ENCODE measurements at places on chromosomes 3 and 15.
A peak's percentile ranks its signal among the peaks of the same experiment; 100 is the strongest.

GRCh38 chr3:8451696-8452095 is 49.9 kb upstream of the LMCD1 start:
- H3K4me3 ChIP-seq: no peak overlapping the region
- no peaks in the 10 kb centered on the region for H3K36me3 ChIP-seq
- H3K27me3 ChIP-seq: no peaks in the 10 kb centered on the region
- no peak overlapping the region for H3K27ac ChIP-seq
- DNase-seq: no peak
- peaks cover 18% of the 10 kb centered on the region for H3K4me1 ChIP-seq

GRCh38 chr3:57283334-57283733 is 9.2 kb downstream of the ASB14 start:
- no peak overlapping the region for H3K27ac ChIP-seq
- no peak overlapping the region for H3K4me3 ChIP-seq
- no peak for DNase-seq
- H3K27me3 ChIP-seq: no peaks in the 10 kb centered on the region
- no peaks in the 10 kb centered on the region for H3K36me3 ChIP-seq

DNA sequence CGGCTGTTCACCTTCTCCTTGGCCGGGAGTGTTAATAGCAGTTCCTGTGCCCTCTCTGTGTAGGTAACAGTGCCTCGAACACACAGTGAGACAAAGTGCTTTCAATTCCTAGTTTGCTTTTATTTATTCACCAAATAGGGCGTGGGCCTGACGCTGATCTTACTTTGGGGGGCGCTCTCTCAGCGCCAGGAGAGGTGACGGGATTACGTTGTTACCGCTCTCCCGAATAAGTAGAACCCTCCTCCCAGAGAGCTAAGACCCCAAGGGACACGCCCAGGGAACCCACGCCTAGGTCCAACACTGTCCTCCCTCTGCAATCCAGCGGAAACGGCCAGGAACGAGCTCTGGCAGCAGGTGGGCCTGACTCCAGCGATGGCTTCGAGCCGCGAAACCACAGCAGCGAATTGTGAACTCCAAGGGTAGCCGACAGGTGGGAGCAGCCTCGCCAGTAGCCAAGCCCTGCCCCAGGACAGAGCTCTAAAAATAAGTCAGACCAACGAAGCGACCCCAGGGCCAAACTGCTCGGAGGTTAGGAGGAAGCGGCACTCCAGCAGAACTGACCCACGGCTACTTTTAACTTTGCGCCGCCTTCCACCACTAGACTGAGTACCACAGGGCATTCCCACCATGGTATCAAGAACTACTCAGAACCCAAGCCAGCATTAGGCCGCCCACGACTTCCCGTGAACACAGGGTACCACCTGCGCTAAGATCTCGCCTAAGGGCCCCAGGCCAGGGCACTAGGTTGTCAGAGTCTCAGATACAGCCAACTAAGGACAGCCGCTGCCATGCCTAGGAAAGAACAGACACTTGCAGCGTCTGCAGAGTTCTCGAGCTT is 1.6 kb upstream of the SIN3A start:
- DNase-seq: peak; percentile 59
- H3K36me3 ChIP-seq: peaks cover 73% of the 10 kb centered on the region

DNA sequence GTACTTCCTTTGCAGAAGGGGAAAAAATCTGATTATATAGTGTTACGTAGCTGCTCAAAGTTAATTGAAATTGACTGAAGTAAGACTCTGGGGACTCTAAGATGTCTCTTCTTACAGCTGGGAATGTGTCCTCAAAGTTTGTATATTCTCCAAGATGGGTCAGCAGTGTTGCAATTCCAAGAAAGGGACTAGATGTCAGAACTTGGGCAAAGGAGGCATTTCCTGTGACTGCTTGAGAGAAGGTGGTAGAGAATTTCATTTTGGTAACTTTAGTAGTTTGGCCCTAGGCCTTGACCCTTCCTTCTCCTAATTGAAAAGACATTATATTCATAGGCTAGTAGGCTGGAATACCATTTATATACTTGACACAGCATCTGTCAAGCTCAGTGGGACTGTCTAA is 33.9 kb downstream of the PTPRG start:
- H3K27ac ChIP-seq: no peak overlapping the region
- no peak for DNase-seq
- no peaks in the 10 kb centered on the region for H3K36me3 ChIP-seq
- H3K4me1 ChIP-seq: no peaks in the 10 kb centered on the region
- H3K4me3 ChIP-seq: no peak overlapping the region
- H3K27me3 ChIP-seq: no peaks in the 10 kb centered on the region

DNA sequence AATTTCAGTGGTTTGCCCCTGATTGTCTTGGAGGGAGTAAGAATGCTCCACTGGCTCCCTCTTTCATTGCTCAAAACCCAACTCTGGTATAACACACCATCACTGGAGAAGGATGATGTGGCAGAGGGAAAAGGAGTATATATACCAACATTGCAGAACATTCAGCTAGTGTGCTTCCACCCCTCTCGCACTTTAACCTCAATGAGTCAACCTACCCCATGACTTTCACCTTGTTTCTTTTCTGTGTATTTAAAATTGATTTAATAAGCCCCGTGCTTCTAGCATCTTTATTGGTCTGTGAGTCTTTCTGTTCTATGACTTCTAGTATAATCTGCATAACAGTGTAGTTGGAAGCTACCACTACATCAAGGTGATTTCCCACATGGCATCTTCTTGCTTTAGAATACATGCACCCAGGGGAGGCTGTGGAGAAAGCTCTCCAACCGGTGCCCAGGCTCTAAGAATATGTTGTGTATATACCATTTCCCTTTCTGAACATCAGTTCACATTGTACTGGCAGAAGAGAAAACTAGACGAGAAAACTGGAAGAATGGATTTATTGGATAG is 595.1 kb upstream of the TGFBR2 start:
- no peak for DNase-seq
- no peak overlapping the region for H3K4me3 ChIP-seq
- no peaks in the 10 kb centered on the region for H3K36me3 ChIP-seq
- no peak overlapping the region for H3K27ac ChIP-seq
- no peaks in the 10 kb centered on the region for H3K27me3 ChIP-seq

- DNase-seq: no peak
- no peak overlapping the region for H3K27ac ChIP-seq
- peaks cover 8% of the 10 kb centered on the region for H3K4me1 ChIP-seq
- H3K4me3 ChIP-seq: no peak overlapping the region
Observed at GRCh38 chr15:43941555-43941954, 114.8 kb downstream of the WDR76 start.

DNA sequence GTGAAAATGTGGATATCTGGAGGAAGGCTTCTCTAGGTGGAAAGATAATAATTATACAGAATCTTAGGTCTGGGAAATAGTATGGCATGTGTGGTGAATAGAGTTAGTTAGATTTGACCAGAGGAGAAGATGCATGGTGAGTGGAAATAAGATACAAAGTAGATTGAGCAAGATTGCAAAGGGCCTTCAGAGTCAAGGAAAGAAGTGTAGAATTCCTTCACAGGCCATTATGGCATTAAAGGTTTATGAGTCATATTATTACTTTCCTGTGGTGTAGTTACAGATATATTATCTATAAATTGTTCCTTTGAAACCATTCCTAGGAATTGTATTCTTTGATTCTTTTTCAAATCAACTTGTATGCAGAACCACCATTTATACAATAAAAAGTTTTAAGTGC is 660.3 kb downstream of the SI start:
- no peak overlapping the region for H3K4me3 ChIP-seq
- H3K4me1 ChIP-seq: no peaks in the 10 kb centered on the region
- no peaks in the 10 kb centered on the region for H3K36me3 ChIP-seq

DNA sequence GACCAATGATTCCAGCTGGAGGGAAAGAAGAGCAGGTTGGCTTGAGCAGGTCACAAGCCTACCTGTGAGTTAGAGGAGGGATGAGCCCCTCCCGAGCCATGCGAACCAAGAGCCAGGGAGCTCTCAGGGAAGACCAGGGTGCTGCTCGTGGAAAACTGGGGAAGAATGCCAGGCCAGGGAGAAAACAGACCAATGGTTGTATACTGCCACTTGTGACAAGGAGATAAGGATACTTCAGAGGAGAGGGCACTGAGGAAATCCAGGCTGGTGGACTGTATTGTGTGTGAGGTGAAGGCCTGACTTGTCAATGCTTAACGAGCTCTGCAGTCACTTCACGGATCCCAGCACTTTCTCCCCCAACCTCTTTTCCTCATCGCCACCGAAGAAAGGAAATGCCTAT is 177.7 kb downstream of the SSR3 start:
- H3K4me1 ChIP-seq: no peaks in the 10 kb centered on the region
- H3K27me3 ChIP-seq: peaks cover 63% of the 10 kb centered on the region
- no peak for DNase-seq
- no peak overlapping the region for H3K27ac ChIP-seq
- no peak overlapping the region for H3K4me3 ChIP-seq

GRCh38 chr3:73499787-73500186 is 125.0 kb downstream of the PDZRN3 start:
- no peak for DNase-seq
- H3K4me1 ChIP-seq: no peaks in the 10 kb centered on the region
- peaks cover 36% of the 10 kb centered on the region for H3K27me3 ChIP-seq
- H3K4me3 ChIP-seq: no peak overlapping the region

- H3K27me3 ChIP-seq: no peaks in the 10 kb centered on the region
- peak overlapping the region; percentile 64 for H3K27ac ChIP-seq
- no peak overlapping the region for H3K4me3 ChIP-seq
- no peak for DNase-seq
- H3K36me3 ChIP-seq: peaks cover 32% of the 10 kb centered on the region
- H3K4me1 ChIP-seq: peaks cover 50% of the 10 kb centered on the region
Observed at GRCh38 chr3:185313693-185314246, 49.2 kb upstream of the MAP3K13 start.

GRCh38 chr3:171566803-171567422 is 106.7 kb upstream of the TNIK start:
- DNase-seq: peak; percentile 21
- H3K4me1 ChIP-seq: no peaks in the 10 kb centered on the region
- H3K27ac ChIP-seq: no peak overlapping the region
- H3K27me3 ChIP-seq: no peaks in the 10 kb centered on the region
- H3K4me3 ChIP-seq: no peak overlapping the region

DNA sequence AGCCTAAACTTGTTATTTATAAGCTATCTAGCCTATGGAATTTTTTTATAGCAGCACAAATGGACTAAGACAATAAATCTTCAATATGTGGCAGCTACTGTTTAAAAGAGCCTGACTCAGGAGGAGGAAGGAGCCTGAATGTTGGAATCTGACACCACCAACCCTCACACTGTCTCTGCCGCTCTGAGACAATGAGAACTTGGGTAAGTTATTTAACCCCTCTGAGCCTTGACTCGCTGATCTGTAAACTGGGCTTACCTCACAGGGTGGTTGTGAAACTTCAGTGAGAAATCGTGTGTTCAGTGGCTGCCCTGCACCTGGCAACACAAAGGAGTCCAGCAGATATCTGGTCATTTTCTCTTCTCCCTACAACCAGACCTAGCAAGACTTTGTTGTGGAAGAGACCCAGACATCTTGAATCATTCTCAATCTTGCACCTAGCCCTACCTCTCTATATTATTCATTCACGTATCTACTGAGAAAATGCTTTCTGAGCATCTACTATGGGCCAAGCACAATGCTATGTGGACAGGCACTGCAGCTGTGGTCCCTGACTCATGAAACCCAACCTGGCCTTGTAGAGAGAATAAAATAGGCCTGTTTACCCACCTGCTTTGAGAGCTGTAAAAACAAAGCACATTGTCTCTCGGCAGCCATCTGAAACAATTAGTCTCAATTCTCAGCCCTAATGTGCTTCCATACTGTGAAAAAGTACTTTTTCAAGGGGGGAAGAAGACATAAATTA is 81.9 kb upstream of the SLC25A36 start:
- no peak overlapping the region for H3K27ac ChIP-seq
- no peaks in the 10 kb centered on the region for H3K4me1 ChIP-seq
- H3K27me3 ChIP-seq: peaks cover 37% of the 10 kb centered on the region
- H3K4me3 ChIP-seq: no peak overlapping the region
- no peaks in the 10 kb centered on the region for H3K36me3 ChIP-seq

- peaks cover 41% of the 10 kb centered on the region for H3K36me3 ChIP-seq
- no peaks in the 10 kb centered on the region for H3K27me3 ChIP-seq
- H3K4me3 ChIP-seq: no peak overlapping the region
Observed at GRCh38 chr3:128112357-128112968, 11.1 kb downstream of the RUVBL1 start.

DNA sequence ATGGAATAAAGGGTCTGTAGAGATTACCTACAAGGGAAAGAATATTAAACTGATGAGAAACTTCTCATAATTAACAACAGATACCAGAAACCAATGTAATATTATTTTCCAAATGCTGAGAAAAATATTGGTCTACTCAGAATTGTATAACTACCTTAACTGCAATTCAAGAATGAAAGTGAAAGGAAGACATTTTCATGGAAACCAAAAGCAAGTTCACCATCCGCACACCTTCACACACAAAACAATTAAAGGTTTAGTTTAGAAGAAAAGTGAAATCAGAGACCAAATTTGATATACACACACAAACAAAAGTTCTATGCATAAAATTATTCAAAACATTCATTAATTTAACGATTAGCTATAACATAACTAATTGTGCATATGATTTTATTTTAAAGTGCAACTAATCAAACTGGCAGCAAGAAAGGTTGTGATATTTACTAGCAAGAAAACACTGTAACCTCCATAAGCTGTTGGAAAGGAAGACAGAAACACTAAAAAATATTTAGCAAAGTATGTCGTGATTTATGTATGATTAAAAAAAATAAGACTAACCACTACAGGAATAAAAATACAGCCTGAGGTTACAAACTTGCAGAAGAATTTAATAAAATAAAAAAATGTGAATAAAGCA is 395.5 kb downstream of the FGF12 start:
- H3K4me1 ChIP-seq: no peaks in the 10 kb centered on the region
- no peaks in the 10 kb centered on the region for H3K27me3 ChIP-seq
- H3K36me3 ChIP-seq: no peaks in the 10 kb centered on the region
- H3K4me3 ChIP-seq: no peak overlapping the region
- no peak for DNase-seq

DNA sequence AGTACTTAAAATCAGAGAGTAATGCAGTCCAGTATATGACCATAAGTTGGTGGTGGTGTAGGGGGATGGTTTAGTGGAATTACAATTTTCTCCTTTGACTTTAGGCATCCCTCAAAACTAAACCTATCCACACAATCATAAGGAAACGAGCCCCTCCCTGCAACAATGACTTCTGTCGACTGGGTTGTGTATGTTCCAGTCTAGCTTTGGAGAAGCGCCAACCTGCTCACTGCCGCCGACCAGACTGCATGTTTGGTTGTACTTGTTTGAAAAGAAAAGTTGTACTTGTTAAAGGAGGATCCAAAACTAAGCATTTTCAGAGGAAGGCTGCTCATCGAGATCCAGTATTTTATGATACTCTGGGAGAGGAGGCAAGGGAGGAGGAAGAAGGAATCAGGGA is 52.8 kb downstream of the MGA start:
- DNase-seq: no peak
- peaks cover 9% of the 10 kb centered on the region for H3K36me3 ChIP-seq
- no peaks in the 10 kb centered on the region for H3K4me1 ChIP-seq
- no peak overlapping the region for H3K27ac ChIP-seq
- no peaks in the 10 kb centered on the region for H3K27me3 ChIP-seq

All from Calu3 (cell line).